ENCODE measurements at places on chromosomes 11 and 22.

- DNase-seq: no peak
- H3K36me3 ChIP-seq: no peaks in the 10 kb centered on the region
- no peak overlapping the region for H3K27ac ChIP-seq
- H3K4me3 ChIP-seq: no peak overlapping the region
- no peaks in the 10 kb centered on the region for H3K27me3 ChIP-seq
Measured at GRCh38 chr11:102773386-102773785, 7.0 kb downstream of the MMP10 start.

DNA sequence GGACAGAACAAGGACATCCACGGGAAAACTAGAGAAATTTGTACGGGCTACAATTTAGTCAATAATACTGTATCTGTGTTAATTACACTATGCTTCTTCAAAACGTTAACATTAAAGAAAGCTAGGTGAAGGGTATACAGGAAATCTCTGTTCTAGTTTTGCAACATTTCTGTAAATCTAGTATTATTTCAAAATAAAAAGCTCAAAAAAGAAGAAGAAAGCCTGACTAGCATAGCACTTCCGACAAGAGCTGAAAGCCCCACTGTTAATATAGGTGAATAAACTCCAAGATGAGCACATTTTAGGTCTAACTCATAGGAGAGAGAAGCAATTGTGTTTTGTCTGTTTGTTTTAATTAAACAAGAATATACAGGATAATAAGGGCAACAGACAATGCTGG lies 299.7 kb downstream of the TTC28 start:
- no peak overlapping the region for H3K4me3 ChIP-seq
- no peak overlapping the region for H3K27ac ChIP-seq
- DNase-seq: no peak
- no peaks in the 10 kb centered on the region for H3K36me3 ChIP-seq

DNA sequence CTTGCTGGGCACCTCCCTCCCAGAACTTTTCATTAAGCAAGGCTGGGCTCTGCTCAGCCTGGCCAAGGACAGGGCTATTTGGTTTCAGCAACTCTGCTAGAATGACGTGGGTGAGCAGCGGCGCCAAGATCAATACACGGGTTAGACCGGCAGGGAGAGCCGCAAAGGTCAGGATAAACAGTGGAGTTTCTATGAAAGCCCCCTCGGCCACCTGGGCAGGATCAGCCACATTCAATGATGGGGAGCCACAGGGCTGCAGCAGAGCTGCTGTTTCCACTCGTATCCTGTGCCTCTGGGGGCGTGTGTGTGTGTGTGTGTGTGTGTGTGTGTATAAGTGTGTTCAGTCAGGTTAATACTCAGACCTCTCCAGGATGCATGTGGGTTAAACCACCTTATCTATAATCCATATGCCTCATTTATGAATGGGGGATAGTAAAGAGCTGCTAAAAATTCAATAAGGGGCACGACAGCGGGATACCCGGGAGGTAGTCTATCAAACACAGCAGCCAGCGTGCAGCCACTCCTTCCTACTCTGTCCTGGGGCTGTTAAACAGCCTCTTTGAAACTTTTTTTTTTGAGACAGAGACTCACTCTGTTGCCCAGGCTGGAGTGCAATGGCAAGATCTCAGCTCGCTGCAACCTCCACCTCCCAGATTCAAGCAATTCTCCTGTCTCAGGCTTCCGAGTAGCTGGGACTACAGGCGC lies 34.8 kb downstream of the MYH9 start:
- no peaks in the 10 kb centered on the region for H3K27me3 ChIP-seq
- H3K4me3 ChIP-seq: no peak overlapping the region
- DNase-seq: no peak

DNA sequence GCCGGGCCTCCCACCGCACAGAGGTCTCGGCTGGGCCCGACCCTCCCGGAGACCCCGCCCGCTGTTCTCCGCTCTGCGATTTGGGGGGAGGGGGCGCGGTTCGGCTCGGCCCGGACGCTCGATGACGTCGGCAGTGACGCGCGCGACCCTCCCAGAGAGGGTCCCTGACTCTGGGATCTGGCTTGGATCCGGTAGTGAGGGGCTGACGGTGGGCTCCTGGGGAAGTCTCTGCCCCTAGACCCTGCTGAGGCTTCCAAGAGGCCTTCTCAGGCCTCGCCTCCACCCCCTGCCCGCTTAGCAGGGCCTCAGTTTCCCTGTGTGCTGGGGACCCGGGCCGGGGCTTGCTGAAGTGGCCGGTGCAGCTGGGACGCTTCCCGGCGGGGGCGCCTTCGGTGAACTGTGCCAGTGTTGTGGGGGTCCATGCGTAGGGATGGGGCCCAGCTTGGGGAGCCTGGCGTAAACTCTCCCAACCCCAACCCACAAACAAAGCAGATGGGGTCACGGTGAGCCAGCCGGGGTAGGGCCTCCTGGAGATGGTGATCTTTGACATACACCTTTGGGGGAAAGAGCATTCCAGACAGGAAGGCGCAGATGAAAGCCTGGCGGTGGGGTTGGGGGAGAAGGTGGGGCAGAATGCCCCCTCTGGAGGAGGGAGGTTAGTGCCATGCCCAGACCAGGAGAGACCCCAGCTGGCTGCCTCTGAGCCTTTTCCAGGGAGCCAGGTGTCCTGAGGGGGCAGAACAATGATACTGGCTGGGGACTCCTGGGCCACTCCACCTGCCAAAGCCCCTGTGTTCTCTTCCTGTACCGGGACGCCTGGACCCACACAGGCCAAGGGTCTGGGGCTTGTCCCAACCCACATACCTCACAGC lies 1.0 kb downstream of the B4GALNT4 start:
- H3K4me3 ChIP-seq: no peak overlapping the region
- peak; percentile 65 for DNase-seq
- peaks cover 9% of the 10 kb centered on the region for H3K4me1 ChIP-seq
- H3K27ac ChIP-seq: no peak overlapping the region

DNA sequence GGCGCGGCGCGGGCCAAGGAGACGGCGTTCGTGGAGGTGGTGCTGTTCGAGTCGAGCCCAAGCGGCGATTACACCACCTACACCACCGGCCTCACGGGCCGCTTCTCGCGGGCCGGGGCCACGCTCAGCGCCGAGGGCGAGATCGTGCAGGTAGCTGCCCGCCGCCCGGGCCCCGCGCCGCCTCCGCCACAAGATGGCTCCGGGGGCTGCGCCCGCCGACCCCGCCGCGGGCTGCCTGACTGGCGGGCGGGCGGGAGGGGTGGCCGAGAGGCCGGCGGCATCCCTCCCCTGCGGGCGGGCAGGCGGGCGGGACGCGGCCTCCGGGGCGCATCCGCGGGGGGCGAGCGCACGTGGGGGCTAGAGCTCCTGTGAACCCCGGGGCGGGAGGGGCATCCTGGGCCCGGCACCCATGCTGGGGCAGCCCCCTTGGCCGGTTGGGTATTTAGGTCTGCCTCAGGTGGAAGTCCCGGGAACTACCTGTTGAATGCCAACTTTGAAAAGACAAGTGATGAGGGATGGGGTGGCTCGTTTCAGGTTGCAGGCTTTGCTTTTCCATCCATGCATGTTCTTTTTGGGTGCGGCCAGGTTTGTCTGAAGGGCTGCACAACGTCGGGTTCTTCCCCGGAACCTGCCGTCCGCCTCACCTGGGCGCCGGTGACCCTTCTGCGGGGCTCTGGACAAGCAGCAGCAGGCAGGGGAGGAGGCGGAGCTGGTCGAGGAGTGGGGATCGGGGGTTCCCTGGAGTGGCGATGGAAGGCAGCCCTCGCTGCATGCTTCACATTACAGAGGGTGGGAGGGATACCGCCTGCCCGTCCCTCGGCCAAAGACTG lies 760 bp downstream of the ZNRF3 start:
- no peaks in the 10 kb centered on the region for H3K27me3 ChIP-seq
- H3K4me3 ChIP-seq: peak overlapping the region; percentile 57
- H3K36me3 ChIP-seq: no peaks in the 10 kb centered on the region
- peaks cover 11% of the 10 kb centered on the region for H3K4me1 ChIP-seq
- H3K27ac ChIP-seq: no peak overlapping the region

DNA sequence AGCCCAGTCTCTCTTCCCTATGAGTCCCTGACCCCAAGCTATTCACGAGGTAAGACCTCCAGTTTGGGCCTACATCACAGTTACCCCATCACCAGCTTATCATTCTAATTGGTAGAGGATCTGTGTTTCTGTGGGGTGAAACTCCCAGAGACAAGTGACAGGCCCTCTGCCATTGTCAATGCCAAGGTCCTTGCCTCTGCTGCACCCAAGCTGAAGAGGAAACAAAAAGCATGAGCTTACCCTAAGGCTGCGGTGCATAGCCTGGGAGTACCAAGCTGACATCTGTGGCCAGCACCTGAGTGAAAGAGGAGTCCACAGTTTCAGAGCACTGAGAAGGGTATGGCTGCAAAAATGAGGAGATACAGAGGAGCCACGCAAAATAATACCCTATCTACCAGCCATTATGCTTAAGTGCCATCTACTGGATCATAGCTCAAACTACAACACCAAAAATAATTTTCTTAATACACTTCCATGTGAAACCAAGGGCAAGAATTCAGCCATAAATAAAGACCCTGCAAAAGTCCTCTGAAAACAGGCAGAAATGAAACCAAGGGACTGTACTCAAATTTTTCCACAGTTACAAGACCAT lies 62.3 kb upstream of the ANO5 start:
- no peak overlapping the region for H3K27ac ChIP-seq
- no peaks in the 10 kb centered on the region for H3K4me1 ChIP-seq
- no peaks in the 10 kb centered on the region for H3K27me3 ChIP-seq
- no peak for DNase-seq

DNA sequence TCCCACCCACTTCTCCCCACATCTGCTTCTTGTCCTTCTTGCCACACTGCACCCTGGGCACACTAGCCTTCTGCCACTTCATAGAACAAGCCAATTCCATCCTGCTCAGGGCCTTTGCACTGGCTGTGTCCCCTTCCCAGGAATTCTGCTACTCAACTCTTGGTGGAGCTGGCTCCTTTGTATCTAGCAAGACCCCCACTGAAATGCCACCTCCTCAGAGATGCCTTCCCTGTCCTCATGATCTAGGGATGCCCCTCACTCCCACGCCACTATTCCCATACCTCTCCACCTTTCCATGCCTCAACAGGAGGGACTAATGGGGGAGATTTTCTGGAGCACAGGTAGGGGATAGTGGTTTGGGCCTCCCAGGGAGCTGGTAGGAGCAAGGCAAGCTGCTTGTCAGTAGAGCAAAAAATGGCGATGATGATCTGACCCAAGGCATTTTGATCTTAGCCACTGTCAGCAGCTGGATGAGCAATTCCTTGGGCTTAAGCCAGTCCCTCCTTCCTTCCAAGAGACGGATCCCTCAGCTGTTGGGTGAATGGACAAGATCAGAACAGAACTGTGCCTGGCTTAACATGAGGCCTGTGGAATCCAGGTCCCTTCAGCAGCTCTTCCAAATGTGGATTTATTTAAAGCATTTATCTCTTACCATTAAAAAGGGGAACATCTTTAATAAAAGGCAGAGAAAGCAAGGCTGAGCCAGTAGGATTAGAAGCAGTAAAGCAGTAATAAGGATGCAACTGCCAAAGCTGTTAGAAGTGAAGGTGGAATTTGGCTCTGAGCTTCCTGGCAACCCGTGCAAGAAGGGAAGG lies 4.0 kb upstream of the PRDM11 start:
- H3K4me3 ChIP-seq: no peak overlapping the region
- peak; percentile 8 for DNase-seq
- no peaks in the 10 kb centered on the region for H3K4me1 ChIP-seq
- no peaks in the 10 kb centered on the region for H3K27me3 ChIP-seq
- no peak overlapping the region for H3K27ac ChIP-seq

DNA sequence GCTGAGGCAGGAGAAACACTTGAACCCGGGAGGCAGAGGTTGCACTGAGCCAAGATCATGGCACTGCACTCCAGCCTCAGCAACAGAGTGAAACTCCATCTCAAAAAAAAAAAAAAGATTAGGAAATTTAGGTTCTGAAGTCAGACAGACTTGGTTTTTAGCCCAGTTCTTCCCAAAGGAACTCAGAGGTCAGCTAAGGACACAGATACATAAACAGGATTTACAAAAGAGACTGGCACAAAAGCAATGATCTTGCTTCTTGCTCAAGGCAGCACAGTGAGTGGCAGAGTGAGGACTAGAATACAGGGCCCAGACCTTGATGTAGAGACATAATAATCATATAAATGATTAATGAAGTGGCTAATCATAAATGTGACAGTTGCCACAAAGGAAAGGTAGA lies 25.4 kb upstream of the RRAS2 start:
- H3K4me3 ChIP-seq: no peak overlapping the region
- no peak overlapping the region for H3K27ac ChIP-seq
- no peaks in the 10 kb centered on the region for H3K36me3 ChIP-seq

DNA sequence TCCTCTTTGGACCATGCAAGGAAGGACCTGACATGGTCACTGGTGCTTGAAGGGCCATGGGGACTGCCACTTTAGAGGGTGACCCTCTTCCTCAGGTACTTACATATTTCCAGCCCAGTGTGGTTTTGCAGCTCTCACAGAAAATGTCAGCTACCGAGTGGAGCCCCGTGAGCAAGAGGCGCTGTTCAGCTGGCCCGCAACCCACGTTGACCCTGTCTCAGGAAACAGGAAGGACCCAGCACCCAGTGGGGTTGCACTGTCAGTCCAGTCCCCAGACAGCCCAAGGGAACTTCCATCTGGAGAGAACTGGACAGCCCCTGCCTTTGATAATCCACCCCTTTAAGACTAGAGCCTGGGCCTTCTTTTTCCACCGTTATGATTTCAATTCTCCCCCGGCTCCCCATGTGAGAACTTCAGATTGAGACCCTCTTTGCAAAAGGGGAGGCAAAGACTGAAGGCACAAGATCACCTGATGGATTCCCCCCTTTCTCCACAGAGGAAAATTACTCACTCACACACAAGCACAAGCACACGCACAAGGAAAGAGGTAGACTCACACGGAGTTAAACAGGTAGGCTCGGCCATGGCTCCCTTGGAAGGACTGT lies 3.4 kb downstream of the YPEL4 start:
- H3K4me1 ChIP-seq: peaks cover 44% of the 10 kb centered on the region
- H3K27ac ChIP-seq: peak overlapping the region; percentile 58
- DNase-seq: no peak
- H3K4me3 ChIP-seq: no peak overlapping the region

DNA sequence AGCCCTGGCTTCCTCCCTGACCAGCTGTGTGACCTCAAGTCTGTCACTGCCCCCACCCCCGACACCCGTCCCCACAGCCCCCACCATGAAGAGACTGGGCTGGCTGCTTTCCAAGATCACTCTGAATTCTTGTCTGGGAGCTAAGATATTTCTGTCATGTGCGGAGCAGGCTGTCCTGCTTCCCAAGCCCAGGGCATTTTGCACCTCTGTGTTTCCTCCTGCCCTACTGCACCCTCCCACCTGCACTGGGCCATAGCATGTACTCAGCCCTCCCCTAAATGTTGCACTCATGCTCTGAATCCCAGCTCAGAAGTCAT lies 30.3 kb upstream of the MYEOV start:
- no peak overlapping the region for H3K4me3 ChIP-seq
- H3K27me3 ChIP-seq: no peaks in the 10 kb centered on the region
- no peaks in the 10 kb centered on the region for H3K36me3 ChIP-seq
- no peak overlapping the region for H3K27ac ChIP-seq
- peak; percentile 29 for DNase-seq

Data from upper lobe of right lung (tissue), 1 donor.